ENCODE measurements at places on chromosomes 11 and 22.

- DNase-seq, result no peak
Measured at GRCh38 chr11:47983464-47984397, 3.4 kb downstream of the PTPRJ start.

- no peak for DNase-seq
Measured at GRCh38 chr11:121225382-121225781, 67.2 kb upstream of the SC5D start.

GRCh38 chr22:39577366-39577765 is 6.8 kb downstream of the CACNA1I start:
- DNase-seq, result no peak

DNA sequence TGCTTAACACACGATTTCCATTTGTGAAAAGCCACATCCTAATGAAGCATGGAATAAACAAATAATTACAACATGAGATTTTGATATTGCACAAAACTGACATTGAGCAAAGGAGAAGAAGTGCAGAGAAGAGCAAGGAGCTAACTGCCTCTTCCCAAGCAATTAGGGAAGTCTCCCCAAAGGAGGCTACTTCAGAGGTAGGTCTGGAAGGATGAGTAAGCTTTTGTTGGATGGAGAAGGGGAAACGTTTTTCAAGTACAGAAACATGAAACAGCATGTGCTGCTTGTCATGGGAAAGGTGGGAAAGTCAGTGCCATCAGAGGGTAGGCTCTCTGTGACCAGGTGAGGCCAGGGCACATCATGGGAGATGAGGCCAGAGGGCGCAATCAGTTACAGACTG is 132.2 kb upstream of the SESN3 start:
- peak; percentile 5 for DNase-seq

GRCh38 chr11:20274031-20274430 is 89.5 kb upstream of the HTATIP2 start:
- DNase-seq, result no peak

GRCh38 chr11:82842019-82842418 is 58.2 kb downstream of the PRCP start:
- DNase-seq, result no peak

GRCh38 chr11:45087086-45087899 is 59.1 kb upstream of the PRDM11 start:
- no peak for DNase-seq

DNA sequence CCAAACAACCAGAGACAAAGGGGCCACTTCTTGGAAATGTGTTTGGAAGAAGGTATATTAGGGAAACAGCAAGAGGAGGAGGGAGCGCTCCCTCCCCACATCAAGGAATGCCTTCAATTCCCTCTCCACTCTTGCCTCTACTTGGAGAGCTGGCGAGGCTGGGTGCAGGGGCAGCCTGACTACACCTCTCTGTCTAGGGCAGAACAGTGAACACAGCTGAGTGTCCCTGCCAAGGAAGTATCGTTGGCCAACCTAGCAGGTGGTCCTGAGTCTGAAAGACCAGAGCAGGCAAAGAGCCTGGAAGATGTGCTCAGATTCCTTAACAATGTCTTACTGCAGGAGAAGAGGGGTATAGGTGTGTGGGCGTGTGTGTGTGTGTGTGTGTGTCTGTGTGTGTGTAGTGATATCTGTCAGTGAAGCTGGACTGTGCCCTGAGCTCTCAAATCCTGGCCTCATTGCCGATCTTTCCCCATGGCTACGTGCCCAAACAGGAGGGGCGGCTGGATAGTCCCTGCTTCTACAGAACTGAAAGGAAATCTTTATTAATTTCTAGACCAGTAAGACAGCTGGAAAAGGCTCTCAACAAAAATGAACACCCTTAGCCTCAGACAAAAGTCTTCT is 46.8 kb downstream of the PAMR1 start:
- no peak for DNase-seq
